ENCODE measurements at places on chromosomes 12 and 14.

- DNase-seq, result no peak
These were observed 130.3 kb downstream of the NDUFA12 start for GRCh38 chr12:94872971-94873733.

- no peak for DNase-seq
These were observed 5.9 kb upstream of the TEX22 start for GRCh38 chr14:105392131-105393090.

DNA sequence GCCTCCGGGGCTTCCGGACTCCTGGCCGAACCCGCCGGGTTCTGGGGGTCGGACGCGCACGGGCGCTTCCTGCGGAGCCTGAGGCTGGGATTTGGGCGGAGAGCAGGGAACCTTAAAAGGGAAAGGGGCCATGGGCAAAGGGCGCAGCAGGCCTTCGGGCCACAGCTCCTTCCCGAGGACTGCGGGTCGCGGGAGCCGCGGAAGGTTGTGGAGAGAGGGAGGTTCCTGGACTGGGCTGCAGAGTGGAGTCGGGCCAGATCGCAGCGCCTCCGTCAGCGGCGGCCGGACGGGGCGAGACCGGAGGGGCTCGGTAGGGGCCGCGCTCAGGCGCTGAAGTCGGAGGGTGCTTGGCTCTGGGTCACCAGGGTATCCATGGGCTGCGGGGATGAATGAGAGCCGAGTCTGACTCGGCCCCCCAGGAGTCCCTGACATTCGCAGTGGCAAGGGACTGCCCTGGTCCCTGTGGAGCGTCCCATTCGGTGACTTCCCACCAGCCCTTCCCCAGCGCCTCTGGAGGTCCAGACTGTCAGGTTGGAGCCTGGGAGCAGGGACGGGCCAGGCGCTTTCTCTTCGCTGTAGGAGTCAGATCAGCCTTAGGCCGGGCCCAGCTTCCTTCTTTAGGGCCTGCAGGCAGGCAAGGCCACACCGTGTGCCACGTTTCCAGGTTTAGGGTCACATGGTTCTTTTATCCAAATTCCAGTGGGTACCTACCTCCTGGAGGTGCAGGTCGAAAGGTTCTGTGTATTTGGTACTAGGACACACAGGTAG is 938 bp upstream of the SLC25A29 start:
- no peak for DNase-seq

- no peak for DNase-seq
These were observed 16.2 kb downstream of the TWF1 start for GRCh38 chr12:43789941-43790340.

- no peak for DNase-seq
These were observed 24.9 kb upstream of the C12orf76 start for GRCh38 chr12:110073049-110073831.

DNA sequence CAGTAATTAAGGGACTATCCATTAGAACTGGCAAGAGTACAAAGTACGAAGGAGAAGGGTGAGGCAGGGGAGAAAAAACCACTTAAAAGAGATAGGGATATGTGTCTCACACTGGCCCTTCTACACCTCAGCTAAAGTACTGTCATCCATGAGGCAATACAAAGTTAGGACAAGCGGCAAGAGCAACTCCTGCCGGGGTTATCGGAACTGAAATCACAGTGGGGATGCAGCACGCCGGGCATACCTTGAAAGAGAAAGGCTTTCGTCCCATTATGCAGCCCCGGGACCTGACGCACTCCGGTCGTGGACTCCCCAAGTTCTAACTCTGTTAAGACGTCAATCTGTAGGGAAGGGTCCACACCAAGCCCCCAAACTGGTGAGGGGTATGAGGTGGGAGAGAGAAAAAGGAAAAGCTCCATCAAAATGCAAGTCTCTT is 1.1 kb downstream of the NELL2 start:
- no peak for DNase-seq

- DNase-seq, result no peak
These were observed 94.0 kb downstream of the ESR2 start for GRCh38 chr14:64200170-64200569.

DNA sequence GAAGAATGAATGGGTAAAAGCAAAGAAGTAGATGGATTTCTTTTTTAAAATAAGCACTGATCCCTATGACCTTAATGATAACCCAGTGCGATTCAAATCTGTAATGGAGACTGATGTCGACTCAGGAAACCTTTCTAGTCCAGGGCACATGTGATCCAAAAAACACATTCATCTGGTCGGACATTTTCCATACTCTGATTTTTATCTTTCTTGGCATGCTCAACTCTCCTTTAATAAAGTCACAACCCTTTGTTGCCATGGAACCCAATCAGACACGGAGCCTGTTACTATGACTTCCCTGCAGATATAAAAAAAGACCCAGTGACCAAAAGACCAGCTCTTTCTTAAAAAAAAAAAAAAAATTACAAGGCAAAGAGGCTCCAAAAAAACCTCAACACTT is 27.9 kb downstream of the TMCC3 start:
- no peak for DNase-seq

All from stimulated activated CD8-positive, alpha-beta memory T cell treated with anti-CD3 and anti-CD28 coated beads, Interleukin-15, amount 100 ng/mL, for 1 hour (primary cell).